ENCODE measurements at places on chromosomes 3 and 15.

- DNase-seq = no peak
These were observed 1.5 kb downstream of the FSTL1 start for GRCh38 chr3:120449251-120449650.

DNA sequence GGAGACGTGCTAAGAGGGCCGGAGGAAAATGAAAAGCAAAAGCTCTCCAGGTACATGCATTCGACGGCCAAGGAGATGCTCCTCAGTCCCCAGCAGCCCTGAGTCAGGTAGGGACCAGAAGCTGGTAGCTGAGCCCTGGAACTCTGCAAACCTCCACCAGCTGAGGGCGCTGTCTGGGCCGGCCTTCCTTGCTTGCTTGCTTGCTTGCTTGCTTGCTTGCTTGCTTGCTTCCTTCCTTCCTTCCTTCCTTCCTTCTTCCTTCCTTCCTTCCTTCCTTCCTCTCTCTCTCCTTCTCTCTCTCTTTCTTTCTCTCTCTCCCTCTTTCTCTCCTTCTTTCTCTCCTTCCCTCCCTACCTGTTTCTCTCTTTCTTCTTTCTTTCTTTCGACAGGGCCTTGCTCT, 94.6 kb upstream of the RASGRF1 start:
- no peak for DNase-seq

DNA sequence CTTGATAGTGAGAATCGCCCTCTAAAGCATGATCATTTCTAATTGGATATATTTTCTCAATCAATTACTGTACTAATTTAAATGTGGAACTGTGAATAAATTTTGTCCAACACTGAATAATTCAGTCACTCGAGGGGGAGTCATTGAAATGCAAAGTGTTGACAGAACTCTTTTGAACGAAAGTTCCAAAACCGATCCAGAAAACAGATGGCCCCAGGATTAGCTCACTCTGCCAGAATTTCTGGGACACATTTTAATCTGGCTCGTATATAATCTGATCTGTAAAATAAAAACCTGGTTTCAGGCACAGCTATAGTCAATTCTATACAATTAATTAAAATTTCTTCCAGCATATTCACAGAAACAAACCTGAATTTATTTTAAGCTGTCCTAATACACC, 580.4 kb downstream of the ROBO1 start:
- no peak for DNase-seq

DNA sequence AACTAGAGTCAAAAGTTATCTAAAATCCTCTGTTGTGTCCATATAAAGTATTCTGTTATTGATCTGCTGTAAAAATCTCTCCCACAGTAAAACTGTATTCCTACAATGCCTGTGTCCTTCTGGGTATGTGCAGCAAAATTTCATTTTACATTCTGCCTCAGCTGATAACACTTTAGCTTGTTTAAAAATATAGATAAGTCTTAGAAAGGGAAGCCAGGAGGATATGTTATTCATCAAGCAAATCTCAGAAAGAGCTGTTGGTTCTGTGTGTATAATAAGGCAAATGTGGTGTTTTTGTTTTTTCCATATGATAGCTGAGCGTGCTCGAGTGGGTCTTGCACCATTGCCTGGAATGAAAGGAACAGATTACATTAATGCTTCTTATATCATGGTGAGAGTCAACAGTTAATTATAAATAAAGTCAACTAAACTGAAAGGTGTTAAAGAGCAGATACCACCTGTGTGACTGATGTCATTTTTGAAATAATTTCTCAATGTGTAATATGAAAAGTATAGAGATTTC, 96.6 kb downstream of the FEZF2 start:
- no peak for DNase-seq

- no peak for DNase-seq
These were observed 33.1 kb downstream of the LPP start for GRCh38 chr3:188187053-188187452.

DNA sequence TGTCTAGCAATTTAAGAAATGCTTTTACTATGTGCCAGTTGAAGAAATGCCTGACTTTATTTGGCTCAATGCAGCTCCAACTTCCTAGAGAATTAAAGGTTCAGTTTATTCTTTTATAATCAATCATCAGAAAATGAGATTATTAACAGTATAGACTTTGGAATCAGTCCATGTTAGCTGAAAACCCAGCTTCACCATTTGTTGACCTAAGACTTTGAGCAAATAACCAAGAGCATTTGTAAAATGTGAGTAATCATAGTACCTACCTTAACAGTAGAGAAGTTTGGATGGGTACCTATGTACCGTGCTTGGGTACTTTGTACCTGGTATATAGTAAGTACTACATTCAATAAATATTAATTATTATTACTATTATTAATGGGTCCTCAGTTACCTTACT, 105.9 kb downstream of the RARB start:
- no peak for DNase-seq

DNA sequence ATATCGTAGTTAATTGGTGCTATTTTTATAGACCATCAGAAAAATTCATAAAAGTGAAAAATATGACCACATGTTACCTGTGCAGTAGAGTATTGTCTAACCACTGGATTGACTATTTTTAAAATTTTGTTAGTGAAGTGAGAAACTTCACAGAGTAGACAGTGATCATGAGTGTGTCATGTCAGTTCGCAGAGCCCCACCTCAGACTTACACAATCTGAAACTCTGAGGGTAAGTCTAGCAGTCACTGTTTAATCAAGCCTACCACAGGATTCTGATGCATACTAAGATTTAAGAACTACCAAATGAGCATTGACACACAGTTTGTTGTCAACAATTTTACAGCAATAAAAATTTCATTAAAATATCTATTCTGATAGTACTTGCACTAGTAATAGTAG, 552.9 kb upstream of the SUCLG2 start:
- DNase-seq = no peak

- DNase-seq = no peak
These were observed 632.3 kb upstream of the NR2F2 start for GRCh38 chr15:95698230-95698629.

GRCh38 chr3:107881509-107881908, 209.3 kb downstream of the CD47 start:
- DNase-seq = no peak

GRCh38 chr3:183809270-183809669, 16.1 kb downstream of the MAP6D1 start:
- no peak for DNase-seq

GRCh38 chr3:25582242-25582641, 82.5 kb downstream of the TOP2B start:
- DNase-seq = no peak

GRCh38 chr3:154275292-154275691, 49.0 kb downstream of the DHX36 start:
- no peak for DNase-seq

GRCh38 chr3:184561913-184562877, 610 bp downstream of the EPHB3 start:
- no peak for DNase-seq

GRCh38 chr15:100393008-100393407, 51.2 kb upstream of the ADAMTS17 start:
- no peak for DNase-seq

DNA sequence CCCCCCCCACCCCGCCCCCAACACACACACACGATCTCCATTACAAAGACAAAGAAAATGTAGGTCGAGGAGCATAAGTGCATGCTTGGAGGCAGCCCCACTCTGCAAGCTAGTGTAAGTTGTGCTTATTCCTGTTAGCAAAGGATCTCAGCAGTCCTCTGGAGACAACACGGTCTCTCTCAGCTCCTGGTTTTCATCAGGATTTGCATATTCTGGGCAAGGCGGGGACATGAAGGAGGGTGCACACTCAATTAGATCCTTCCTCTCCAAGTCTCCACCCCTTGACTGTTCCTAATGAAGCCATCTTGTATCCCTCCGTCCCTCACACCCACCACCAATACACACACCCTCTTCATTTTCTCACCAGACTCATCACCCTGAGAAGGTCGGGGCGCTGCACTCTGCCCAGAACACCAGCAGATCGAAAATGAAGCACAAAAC, 63.8 kb downstream of the MRPL46 start:
- no peak for DNase-seq

DNA sequence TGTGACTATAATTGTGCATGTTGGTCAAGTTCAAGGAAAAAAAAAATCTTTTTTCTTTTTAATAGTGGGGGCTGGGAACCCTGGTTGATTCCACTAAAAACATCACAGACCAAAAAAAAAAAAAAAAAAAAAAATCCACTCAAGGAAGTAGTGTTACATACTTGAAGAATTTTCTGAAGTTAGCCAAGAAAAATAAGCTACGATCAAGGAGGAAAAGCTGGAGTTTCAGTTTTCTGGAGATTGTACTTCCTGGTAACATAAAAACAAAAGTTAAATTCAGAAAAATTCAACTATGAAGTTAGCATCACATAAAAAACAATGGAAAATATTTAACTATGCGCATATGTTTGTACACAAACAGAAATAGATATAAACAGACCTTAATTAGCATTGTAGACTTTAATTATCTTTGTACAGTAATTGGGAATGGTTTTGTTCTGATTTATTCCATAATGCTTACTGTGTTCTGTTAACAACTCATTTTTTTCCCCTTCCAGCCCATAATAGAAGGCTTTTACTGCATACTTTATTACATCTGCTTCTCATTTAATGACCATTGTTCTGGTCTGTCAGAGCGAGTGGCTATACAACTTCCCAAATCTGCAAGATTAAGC, 194.3 kb downstream of the RORA start:
- DNase-seq = no peak

GRCh38 chr3:173502983-173503568, 105.5 kb downstream of the NLGN1 start:
- DNase-seq = no peak

DNA sequence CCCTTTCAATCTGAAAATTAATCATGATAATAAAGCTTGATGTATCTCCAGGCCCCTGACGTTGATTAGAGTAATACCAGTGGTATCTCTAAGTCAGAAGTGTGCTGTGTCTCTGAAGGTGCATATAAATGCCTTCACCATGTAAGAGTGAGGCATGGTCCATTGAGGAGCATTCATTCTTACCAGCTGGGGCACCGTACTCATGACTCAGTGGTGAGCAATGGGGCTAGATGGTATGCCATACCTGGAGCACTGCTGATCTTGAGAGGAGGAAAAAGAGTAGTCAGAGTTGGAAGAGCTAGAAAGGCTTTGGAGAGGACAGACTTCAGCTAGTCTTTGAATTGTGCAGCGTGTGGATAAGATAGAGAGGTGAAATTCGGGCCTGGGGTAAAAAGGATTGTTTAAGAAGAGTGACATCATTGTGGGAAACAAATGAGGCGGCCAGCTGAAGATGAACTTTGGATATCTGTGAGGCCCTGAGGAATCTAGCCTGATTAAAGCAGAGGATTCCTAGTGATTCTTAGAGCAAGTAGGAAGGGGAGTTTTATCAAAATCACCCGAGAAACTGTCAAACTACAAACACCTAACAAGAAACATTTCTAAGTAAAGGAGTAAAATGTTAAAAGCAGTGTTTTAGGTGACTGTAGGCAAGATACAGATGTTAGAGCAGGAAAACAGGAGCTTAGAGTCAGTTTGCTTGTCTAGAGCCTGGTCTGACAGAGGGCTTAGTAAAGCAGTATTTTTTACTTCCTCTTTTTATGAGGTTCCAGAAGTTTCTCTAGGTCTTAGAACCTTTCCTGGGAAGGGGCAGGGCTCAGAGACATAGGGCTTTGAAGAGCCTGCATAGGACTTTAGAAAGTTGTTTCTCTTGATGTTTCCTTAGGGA, 13.6 kb downstream of the TMOD3 start:
- DNase-seq = no peak
